DMS153 (cell line): ENCODE measurements at places on chromosomes 1 and 21.
A peak's percentile ranks its signal among the peaks of the same experiment; 100 is the strongest.

DNA sequence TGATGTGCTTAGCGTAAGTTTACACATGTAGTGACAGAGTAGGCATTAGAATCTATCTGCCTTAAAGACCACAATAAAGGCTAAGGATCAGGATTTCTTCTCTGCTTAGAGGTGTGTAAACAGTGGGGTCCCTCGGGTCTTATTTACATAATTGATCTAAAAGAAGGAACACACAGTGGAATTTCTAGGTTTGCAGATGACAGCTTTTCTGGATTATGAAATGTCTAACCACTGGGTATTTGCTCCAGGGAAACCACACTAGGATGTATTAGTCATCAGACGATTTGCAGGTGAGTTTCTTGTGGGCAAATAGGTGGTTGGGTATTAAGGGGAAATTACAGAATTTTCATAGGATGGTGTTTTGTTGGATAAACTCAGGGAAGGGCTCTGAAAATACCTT lies 5.8 kb downstream of the LRRC8D start:
- no peak for DNase-seq

GRCh38 chr1:178646821-178647220 lies 78.2 kb upstream of the RALGPS2 start:
- no peak for DNase-seq

DNA sequence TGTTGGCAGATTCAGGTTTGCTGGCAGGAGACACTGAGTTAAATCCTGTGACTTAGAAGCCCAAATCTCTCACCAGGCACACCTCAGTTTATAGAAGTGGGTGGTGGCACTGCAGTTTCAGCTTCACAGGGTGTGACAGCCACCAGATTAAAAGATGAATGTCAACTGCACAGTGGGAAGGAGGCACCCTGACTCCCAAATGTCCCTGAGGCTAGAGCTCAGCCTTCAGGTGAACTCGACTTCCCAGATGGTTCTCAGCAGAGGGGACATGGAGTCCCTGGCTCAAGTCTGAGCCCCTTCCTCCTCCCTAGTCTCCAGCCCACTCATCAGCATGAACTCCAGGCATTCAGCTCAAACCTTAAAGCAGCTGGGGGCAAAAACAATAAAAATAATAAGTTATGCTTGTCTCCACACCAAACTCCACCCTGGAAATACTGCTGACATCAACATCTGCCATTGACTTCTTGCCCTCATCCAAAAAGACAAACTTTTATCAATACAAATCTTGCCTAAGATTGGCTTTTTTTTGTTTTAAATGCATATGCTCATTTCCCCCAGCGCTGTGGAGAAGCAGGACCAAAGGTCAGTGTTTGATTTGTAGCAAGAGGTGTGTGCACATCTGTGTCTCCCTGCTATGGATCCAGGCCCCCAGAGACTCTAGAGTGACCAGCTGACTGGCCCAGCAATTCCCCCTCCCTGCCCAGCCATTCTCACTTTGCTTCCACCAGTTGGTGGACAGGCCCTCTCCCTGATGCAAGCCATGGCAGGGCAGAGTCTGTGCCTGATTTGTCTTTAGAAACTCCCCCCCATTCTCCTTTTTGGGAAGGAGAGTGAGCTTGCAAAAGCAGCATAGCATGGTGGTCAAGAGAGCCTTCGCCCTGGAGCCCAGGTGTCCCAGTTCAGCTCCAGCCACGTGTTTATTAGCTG lies 18.5 kb upstream of the S100A7 start:
- DNase-seq: no peak

DNA sequence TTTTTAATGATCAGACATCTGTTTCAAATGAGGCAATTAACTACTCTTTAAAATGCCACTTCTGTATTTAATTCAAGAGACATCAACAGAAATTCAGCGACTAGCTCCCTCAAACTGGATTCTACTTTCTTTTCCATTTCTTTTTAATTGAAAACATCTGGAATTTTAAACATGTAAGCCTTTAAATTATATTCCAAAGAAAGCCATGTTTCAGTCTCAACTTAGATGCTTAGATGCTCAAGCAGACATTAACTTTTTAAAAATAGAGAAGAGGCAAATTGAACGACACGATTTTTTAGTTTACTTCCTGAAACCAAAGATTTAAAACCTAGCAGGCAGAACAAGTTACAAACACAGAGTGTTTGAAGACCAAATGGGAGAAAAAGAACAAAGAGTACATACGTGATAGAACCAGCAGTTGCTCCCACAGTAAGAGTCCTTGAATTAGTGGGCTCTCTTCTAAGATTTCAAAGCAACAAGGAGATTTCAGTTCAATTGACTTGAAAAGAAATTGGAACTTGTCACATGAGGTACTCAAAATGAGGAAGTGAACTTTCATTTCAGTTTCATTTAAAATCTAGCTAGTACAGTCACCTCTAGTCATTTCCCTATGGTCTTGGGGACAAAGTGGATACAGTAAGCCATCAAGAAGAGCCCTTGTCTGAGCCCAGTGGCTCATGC lies at the start of gene CTSS:
CTSS (minus strand) TSS at position 483 of the 681 bp plus-strand sequence. CDS start 1,015 bp downstream, outside the sequence.
- DNase-seq: peak; percentile 54

DNA sequence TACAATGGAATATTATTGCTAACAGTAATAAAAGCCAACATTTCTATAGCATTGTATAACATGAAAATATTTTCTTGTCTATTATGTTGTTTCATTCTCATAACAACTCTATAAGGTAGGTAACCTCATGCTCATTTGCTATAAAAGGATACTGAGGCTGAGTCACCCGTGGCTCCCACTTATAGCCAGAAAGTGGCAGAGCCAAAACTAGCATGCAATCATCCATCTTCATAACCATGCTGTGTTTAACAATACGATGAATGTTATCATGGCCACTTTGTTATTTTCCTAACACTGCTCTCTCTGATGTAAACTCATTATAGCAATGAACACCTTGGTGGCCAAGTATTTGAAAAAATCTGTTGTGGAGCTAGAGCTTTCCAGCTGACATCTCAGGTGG lies 80.8 kb upstream of the JUN start:
- DNase-seq: no peak

DNA sequence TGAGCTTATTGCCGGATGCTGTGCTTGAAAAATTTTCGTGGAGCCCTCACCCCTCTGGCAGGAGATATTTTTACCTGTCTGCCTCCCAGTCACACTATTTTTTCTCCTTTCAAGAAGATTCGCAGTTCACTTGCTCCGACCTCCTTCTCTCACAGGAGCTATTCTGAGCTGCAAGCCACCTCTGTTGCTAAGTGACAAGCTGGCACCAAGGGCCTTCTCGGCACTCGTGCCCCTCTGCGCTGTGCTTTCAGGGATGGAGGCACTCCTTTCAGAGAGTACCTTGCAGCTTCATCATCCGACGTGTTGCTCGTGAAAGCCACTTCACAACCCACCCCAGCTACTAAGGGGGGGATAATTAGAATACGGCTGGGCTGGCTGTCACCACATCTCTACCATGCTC lies 11.6 kb downstream of the SLC6A17 start:
- no peak for DNase-seq

DNA sequence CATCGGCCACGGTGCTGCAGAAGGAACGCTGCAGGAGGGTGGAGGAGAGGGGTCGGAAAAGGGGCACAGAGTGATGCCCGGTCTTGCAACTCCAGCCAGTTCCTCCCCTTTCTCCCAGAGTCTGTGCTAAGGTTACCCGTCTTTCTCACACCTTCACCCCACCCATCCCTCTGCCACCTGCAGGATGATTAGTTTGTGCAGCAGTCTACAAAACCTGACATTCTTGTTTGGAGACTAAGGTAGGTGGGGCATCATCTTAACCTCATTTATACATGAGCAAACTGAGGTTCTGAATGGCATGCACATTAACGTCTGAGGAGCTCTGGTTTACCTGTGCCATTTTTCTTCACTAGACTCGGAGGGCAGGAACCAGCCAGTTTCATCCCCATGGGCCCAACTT lies 232.3 kb downstream of the GRIK3 start:
- DNase-seq: no peak

DNA sequence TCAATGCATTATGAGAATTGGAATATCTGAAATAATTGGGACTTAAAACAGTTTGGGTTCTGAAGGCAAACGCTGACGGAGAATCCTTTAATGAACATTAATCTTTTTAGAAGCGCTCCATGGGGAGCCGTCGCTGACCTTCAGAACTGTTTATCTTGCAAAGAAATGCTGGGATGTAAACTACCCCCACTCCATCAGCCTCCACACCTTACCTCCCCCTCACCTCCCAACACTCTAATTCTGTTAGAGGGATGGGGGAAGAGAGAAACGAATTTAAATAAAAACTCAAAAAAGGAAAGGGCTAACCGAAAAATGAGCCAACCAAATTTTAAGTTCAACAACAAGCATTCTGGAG lies 44.1 kb upstream of the DNAJC6 start:
- no peak for DNase-seq

DNA sequence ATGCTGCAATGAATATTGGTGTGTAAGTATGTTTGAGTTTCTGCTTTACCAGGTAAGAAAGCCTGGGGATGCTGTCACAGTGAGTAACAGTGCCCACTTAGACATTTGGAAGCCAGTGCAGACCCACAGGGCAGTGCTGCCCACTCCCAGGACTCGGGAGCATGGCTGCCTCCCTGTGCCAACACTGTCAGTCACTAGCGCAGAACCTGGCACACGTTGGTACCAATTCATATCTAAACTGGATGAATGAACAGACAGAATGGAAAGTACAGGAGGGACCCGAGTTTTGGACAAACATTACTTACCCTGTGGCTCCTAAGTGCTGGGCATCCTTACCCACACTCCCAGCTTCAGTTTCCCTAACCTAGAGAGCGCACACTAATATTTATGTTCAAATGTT lies 1.6 kb upstream of the EVA1C start:
- DNase-seq: no peak

DNA sequence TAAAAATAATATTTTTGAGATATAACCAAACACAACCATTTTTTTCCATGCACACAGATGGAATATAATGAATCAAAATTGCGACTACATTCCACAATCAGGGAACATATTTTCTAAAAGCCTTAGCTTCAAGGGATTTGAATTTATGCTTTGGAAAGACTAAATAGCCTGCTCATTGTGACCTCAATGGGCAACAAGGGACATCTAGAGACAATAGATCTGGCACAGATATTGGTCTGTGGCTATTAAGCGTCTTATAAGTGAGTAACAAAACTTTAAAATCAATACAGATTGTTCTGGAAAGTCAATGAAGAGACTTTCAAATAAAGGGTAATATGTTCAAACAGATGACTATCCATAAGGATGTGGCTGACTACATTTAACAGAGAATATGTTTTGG lies 660.6 kb upstream of the ADGRL4 start:
- no peak for DNase-seq

DNA sequence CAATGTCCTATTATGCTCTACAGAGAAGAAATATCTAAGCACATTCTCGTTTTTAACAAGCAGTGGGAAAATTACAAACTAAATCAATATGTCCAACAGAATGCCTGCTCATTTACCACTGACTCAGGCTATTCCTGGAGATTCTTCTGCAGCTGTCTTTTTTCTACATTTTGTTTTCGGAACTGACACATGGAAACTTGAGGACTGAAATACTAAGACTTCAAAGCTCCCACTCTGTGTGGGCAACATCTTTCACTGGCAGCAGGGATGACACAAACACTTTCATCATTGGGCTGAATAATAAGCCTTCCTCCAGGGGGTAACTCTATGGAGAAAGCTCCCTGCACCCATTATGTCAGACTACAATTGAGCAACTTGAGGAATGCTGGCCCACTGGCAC lies 175.5 kb upstream of the NCAM2 start:
- DNase-seq: no peak

- DNase-seq: no peak
Measured at GRCh38 chr1:26280333-26281042, 602 bp downstream of the SH3BGRL3 start.

GRCh38 chr1:208511242-208511860 lies 267.2 kb upstream of the PLXNA2 start:
- no peak for DNase-seq

DNA sequence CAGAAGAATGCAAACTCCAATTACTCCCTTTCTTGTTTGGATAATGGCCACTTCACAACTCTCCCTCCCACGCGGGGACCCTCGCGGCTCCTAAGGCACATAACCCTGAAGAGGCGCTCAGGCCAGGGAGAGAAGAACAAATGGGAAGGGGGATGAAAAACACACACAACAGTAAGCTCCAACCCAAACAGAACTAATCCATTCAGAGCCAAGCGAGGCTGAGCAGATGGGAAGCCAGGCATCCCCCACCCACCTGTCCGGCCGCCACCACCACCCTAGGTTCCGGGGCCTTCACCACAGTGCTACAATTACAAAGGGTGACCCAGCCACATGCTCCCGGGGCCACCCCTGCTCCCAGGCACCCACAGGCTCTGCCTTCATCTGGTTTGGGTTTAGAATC lies 101.5 kb downstream of the MRPL37 start:
- peak; percentile 29 for DNase-seq

DNA sequence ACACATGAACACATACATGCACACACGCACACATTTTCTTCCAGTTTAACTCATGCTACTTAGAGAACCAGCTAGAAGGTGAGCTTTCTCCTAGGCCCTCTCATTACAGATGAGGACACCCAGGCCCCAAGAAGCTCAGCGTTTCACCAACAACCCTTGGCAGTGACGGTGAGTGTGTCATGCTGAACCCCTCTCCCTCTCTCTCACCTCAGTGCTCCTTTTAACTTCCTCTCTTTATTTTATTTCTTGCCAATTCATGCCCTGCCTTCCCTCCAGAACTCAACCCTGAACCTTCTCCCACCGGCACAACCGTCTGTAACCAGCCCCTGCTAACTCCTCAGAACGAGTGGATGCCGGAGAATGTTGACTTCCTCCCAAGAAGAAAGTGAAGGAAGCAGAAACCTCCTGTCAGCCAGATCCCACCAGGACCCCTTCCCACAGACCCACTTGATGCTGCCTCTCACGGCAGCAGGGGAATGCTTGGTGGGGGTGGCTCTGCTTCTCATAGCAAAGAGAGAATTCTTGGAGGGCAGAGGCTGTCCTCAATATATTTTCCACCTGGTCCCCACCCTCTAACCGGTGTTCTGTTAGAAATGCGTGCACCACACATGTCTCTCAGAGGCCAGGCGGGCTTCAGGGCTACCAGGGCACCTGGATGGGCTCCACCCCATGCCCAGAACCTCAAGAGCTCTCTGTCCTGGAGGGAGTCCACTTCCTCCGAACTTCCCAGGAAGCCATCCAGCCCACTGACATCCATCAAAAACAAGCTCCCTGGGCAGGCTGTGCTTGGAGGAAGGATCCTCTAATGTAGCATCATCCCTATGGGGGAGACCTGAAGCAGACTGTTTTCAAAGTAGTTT lies 134.0 kb downstream of the TOMM20 start:
- no peak for DNase-seq

DNA sequence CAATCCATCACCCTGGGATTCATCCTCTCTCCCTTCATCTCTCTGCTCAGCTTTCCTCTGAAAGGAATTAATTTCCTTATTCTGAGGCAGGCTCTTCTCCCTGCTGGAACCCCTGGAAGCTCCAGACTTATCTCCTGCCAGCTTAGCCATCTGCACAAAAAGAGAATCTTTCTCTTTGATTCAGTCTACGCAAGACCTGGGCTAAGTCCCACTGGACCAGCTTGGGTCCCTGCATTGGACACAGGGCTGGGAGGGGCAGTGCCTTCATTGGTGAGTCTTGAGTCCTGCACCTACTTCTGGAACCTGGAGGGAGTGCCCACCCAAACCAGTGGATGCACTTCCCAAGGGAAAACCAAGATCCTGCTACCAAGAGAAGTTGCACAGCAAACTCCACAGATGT lies 271.7 kb upstream of the CSF3R start:
- no peak for DNase-seq
